IMR-90 (cell line): ENCODE measurements at places on chromosomes 2 and 18. TPM values are rescaled to one million over a fixed set of nuclear protein-coding genes. Genes with fewer than 3 reads are reported as not detected.

Gene SFXN5
- 8.3 and 8.6 TPM in 2 replicates for total RNA-seq

GRCh38 chr18:74389171-74389927, 67.8 kb downstream of the DIPK1C start:
- no peak for DNase-seq

GRCh38 chr2:152134488-152135280, 35.8 kb upstream of the CACNB4 start:
- peak; percentile 68 for DNase-seq

GRCh38 chr18:46859855-46860254, 57.5 kb downstream of the PIAS2 start:
- peak; percentile 46 for DNase-seq

DNA sequence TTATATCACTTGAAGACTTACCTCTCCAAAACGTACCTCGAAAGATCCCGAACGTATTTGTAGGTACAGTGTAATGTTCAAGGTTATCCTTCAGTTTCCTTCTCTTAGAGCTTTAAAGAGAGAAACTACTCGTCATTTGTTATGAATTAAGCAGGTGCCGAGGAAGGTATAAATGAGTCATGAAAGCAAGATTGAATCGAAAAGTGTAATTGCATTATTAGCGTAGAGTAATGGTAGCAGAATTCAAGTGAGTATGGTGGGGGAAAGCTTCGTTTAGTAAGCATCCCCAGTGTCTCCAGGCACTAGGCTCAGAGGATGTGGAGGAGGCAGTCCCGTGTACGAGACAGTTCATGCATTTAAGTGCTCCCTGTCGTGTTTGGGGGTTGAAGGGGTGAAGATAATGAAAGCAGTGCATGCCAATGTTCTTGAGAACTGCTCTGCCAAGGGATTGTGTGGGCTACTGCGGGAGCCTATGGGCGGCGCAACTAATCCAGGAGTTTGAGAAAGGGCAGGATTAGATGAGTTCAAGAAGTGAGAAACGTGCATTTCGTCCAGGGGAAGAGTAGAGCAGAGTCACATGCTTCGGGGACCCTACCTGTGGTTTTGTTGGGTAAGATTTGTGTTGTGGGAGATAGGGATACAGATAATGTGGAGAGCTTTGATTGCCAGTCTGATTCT, 858 bp downstream of the POLR1B start:
- peak; percentile 16 for DNase-seq

DNA sequence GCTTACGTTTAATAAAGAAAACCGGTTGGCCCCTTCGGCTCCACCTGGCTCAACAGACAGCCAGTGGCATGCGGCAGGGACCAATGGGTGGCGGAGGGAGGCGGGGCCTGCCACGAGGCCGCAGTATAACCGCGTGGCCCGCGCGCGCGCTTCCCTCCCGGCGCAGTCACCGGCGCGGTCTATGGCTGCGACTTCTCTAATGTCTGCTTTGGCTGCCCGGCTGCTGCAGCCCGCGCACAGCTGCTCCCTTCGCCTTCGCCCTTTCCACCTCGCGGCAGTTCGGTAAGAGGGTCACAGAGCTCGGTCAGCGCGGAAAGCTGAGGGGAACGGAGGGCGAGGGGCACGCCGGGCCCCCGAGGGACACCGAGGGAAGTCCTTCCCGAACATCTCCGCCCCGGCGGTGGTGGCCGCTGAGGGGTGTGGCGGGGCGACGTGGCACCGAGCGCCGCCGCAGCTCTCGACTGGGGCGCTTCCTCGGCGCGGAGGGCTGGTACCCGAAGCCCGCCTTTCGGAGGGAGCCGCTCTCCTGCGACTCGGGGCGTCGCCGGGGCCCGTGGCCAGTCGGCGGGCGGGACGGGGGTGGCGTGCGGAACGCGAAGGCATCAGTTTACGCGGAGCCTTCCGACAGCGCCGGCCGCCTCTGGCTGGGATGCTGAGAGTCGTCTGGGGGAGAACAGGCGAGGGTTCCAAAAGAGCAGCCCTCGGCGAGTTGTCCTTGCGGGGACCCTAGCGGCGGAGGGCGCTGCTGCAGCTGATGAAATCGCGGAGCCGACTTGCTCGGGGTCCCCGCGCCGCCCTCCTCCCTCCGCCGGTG, at the start of gene MTHFD2:
TSS of gene MTHFD2 (plus strand) at position 155 of the 814 bp plus-strand sequence. CDS start at position 182, 27 bp downstream.
- DNase-seq = peak; percentile 97

Gene MYO7B
- 0.18 and 0.28 TPM in 2 replicates for total RNA-seq

Gene SERPINB12
- not detected in 2 replicates for total RNA-seq

DNA sequence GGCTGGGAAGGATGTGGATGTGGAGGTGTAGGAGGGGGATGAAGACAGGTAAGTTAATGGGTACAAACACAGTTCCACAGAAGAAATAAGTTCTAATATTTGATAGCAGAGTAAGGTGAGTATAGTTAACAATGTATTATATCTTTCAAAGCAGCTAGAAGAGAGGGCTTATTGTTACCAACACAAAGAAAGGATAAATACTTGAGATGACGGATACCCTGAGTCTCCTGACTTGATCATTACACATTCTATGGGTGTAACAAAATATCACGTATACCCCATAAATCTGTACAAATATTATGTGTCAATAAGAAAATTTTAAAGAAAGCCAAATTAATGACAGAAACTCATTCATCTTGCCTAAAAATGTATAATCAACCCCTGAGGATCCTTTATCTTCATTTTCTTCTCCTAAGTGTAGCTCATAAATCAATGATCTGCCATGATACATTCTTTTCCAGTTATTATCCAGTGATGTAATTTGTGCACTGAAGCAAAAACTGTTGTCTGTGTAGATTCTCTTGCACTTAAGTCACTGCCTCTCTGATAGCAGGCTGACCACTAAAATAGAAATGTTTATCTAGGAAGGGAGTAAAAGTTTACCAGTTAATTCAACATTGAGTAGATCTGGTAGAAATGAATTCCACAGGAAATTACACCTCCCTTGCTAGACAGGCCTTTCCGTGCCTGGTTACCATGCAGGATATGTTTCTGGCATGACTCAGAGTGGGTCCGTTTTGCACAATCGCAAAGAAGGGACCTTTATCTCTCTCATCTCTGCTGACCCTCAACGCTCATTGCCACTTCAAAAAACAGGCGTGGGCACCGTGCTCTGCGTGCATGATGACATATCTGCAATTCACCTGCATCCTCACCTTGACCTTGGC, 249.7 kb upstream of the NCKAP5 start:
- DNase-seq = peak; percentile 99

- no peak for DNase-seq
These were observed 19.1 kb downstream of the PAPOLG start for GRCh38 chr2:60775048-60775639.

GRCh38 chr2:152950126-152950525, 231.7 kb downstream of the ARL6IP6 start:
- DNase-seq = no peak

GRCh38 chr2:168192839-168193616, 54.4 kb downstream of the STK39 start:
- no peak for DNase-seq

Gene MAP3K2
- total RNA-seq = 30.8 and 31.9 TPM in 2 replicates

DNA sequence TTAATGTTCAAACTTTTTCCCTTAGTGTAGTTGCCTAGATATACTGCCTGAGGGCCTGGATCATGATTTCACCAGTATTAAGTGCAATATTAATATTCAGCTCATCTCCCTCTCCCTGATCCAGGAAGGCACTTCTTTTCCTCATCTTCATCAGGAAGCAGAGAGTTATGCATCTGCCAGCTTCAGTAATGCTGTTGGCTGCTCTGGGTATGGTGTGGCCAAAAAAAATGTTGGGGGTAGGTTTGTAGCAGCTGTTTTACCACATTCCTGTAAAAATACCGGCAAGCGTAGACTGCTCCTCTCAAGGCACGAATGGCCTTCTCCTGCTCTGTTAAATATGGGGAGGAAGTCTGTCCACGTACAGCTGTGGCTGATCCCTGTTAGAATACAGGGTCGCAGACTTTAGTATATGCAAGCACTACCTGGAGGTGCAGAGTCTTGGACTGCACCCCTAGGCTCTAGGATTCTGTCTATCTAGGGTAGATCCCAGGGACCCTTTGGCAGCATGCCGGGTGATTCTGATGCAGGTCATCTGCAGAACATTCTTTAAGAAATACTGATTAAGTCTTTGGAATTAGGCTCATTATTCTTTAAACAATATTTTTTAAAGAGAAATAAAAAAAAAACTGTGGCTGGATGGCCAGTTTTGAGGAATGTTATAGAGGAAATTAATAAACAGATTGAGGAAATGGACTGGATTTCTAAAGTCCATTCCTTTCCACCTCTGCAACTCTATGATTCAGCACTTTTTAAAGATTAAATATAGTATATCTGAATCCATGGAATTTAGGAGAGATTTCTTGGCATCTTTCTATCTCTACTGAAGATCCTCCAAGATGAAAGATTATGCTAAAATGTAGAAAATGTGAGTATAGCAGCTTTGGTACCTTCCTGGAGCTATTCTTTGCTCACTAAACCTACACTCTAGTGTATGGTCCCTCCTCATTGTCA, 21.0 kb upstream of the GLS start:
- peak; percentile 62 for DNase-seq

GRCh38 chr2:162908567-162908966, 70.0 kb upstream of the KCNH7 start:
- no peak for DNase-seq

DNA sequence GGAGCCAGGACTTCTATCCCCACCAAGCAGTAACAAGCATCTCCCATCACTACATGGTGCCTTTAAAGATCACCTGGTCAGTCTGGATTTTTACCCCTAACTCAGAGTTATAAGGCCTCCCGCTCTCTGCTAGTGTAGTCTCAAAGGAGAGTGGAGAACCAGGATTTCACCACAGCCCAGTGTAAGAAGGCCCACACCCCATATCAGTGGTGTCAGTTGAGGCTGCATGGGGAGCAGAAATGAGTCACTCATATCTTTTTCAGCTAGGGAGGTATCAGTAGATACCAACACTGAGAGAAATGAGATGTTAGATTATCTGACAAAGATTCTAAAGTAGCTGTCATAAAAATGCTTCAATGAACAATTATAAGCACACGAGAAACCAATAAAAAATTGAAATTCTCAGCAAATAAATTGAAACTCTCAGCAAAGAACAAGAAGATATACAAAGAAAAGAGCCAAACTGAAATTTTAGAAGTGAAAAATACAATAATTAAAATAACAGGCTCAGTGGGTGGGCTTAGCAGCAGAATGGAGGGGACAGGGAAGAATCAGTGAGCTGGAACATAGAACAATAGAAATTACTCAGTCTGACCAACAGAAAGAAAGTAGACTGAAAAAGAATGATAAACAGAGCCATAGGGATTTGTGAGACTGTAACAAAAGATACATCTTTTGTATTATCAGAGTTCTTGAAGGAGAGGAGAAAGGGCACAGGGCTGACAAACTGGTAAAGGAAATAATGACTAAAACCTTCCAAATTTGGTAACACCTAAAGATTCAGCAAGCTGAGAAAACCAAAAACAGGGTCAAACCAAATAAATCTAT, 257.7 kb downstream of the ANAPC1 start:
- peak; percentile 16 for DNase-seq

Gene LRRC30
- total RNA-seq = not detected in 2 replicates
